ENCODE measurements at places on chromosomes 5 and 9.

- no peak for DNase-seq
Observed at GRCh38 chr5:176440927-176441706, 7.1 kb upstream of the FAF2 start.

GRCh38 chr5:159864885-159865691, 51.2 kb upstream of the ADRA1B start:
- no peak for DNase-seq

DNA sequence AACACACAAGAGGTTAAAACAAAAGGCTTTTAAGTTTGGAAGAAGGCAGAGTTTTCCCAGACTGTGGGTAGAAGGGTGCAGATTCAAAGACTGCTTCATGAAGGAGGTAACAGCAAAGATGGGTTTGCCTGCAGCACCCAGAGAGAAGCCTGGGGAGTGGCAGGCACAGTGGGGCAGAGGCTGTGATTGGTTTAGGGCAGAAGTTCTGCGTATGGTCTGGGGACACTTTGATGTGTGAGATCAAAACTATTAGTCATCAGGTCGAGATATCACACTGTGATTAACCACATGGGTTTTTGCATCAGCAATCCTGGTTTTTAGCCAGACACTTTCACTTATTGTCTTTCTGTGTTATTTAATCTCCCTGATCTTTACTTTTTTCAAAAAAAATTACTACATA, 188.8 kb upstream of the GLRA1 start:
- no peak for DNase-seq

GRCh38 chr9:129945314-129945713, 97.7 kb downstream of the FNBP1 start:
- DNase-seq = no peak

- no peak for DNase-seq
Observed at GRCh38 chr5:133017964-133018363, 8.4 kb downstream of the ZCCHC10 start.

DNA sequence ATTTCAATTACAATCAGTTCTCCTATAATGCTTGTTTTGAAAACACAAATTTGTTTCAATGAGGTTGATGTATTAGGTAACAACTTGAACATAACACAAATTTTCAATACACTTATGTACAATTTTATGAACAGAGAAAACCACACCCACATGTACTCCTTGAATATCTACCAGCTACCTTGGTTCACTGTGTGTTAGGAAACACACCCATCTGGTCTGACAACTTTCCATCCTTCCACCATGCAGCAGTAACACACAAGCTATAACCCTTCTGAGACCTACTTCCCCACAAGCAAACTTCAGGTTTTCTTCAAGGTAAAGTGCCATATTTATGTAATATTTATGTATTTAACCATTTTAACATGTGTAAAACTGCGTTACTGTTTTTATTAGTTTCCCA, 36.4 kb upstream of the UBQLN1 start:
- DNase-seq = peak; percentile 1

- DNase-seq = no peak
Observed at GRCh38 chr9:131594906-131595665, 49.8 kb downstream of the PRRT1B start.

GRCh38 chr5:177389241-177390169, 5.3 kb downstream of the SLC34A1 start:
- peak; percentile 84 for DNase-seq

DNA sequence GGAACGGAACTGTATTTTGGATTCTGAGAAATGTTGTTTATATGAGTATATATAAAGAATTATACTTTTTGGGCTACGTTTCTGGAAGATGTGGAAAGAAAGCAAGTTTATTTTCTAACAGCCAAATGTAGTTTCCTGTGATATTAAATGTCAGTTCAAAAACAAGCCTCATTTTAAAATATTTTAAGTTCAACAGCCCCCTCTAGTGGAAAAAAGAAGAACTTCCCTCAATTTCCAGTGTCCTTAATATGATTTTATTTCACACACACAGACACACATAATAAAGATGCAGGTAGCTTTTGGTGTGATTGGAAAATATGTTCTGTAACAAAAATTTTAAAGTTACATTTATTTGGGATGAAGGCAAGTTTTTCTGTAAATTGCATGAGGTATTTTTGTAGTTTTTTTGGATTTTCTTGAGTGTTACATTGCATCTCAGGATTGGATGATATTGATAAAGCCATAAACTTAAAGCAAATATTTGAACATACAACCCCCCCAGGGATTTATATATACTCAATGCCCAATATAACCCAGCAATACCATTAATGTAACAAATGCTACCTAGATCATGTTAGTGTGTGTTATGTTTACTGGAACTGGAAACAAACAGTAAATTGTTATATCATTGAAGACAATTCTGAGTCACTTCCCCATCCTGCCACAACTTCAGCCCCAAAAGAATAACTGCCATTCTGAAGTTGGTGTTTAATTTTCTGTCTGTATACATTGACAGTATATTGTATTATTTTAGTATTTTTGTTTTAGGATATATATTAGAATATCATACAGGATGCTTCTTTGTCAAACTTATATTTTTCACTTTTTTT, 54.0 kb downstream of the CCDC171 start:
- no peak for DNase-seq

DNA sequence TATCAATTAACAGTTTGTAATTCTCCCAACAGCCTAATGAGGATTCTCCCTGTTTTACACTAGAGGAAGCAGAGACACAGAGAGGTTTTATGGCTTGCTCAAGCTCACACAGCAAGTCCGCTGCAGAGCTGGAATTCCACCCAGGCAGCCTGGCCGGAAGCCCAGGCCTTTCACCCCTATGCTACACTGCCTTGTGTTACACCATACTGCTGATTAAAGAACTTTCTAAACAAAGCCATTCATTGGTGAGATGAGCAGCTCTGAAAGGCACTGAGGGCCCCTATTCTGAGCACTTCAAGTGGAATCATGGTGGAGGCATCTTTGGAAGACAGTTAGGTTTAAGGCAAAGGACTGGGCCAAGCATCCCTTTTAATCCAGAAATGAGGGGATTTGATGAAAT, 14.7 kb upstream of the LARP1 start:
- DNase-seq = no peak

GRCh38 chr5:164224772-164225171, 719.4 kb downstream of the MAT2B start:
- DNase-seq = no peak

DNA sequence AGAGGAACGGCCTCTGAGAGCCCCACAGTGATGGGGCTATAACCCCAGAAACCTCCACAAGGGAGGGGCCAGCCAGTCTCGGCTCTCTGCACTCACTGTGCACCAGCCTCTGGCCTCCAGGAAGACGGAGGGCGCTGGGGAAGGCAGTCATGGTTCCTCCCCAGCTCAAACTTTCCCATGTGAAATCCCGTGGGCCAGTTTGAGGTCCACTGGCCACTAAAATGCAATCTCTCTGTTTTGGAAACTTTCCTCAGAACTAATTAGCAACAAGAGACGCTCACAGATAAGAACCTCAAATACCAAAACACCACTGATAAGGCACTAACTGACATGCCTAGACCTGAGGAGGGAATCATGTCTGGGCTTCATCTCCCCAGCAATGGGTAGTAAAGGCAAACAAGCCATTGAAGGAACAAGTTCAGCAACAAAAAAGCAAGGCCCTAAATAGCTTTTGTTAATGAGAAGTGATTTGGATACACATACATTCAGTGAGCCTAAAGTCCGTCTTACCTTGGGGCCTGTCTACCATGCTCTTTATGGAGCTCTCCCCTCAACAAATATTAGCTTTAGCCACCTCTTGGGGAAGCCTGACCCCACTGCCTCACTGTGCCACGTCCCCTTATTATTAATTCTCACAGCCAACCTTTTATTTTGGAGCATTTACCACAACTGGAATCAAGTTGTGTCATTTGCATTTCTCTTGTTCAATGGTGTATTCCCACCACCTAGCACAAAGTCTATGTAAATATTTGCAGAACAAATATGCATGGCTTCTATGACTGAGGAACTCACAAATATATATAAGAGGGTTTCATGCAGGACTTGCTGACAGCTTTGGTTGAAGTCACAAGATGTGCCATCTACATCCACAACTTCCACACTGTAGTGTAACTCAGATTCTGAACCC, 56.1 kb upstream of the GLRX start:
- DNase-seq = no peak

- DNase-seq = no peak
Observed at GRCh38 chr9:134373953-134374300, 47.7 kb downstream of the RXRA start.

GRCh38 chr9:110125763-110126351, 82.1 kb downstream of the C9orf152 start:
- DNase-seq = no peak

GRCh38 chr5:90503596-90503995, 25.8 kb downstream of the LYSMD3 start:
- DNase-seq = no peak

GRCh38 chr5:19777363-19777762, 210.6 kb downstream of the CDH18 start:
- no peak for DNase-seq
